RPMI8226 (cell line): ENCODE measurements at places on chromosomes 12 and 14.

GRCh38 chr12:106308611-106309010 is 6.1 kb downstream of the TCP11L2 start:
- DNase-seq, result no peak

GRCh38 chr14:32230695-32231280 is 27.7 kb upstream of the RNU6-8 start:
- no peak for DNase-seq

GRCh38 chr14:96178461-96179321 is 25.9 kb upstream of the BDKRB2 start:
- DNase-seq, result no peak

DNA sequence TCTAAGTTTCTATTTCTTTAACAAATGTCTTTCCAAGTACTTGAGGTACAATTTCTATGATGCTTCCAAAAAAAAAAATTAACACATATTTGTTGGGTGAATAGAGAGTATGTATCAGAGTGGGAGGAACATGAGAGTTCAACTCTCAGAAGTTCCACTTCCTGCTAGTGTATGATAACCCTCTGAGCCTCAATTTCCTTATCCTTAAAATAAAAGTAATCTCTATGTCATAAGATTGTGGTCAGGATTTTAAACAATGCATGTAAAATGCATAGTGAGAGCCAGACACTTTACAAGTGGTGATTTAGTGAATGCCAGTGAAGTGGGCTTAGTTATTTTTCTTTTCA is 270.3 kb upstream of the AMIGO2 start:
- DNase-seq, result no peak

GRCh38 chr14:35779368-35779767 is 29.7 kb downstream of the RALGAPA1 start:
- DNase-seq, result no peak

- no peak for DNase-seq
These were observed 11.4 kb downstream of the MCRS1 start for GRCh38 chr12:49556391-49557186.

GRCh38 chr12:112942572-112942971 is 4.3 kb downstream of the OAS3 start:
- no peak for DNase-seq

GRCh38 chr12:27709932-27710591 is 570 bp upstream of the MRPS35 start:
- no peak for DNase-seq

DNA sequence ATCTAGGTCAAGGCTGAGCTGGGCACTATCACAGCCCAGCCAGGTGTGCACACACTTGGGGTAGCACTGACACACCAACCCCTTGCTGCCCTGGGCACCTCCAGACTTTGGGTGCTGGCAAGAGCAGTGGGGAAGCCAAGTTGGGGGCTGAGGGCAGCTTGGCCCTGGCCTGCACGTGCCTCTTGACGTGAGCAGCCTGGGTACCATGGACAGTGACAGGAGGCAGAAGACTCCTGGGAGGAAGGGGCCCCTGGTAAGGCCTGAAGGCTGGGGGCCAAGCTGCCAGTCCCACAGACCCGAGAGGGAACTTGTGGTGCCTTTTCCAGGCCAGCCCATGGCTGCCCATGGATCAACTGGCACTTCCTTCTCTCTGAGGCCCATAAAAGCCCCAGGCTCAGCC is 124.1 kb upstream of the SFSWAP start:
- DNase-seq, result no peak

- DNase-seq, result no peak
These were observed 145.6 kb upstream of the NCOR2 start for GRCh38 chr12:124713041-124713435.
